Anterior cingulate cortex (tissue), 58 donors: ENCODE measurements at places on chromosomes 13 and 19.
A peak's percentile ranks its signal among the peaks of the same experiment; 100 is the strongest.

DNA sequence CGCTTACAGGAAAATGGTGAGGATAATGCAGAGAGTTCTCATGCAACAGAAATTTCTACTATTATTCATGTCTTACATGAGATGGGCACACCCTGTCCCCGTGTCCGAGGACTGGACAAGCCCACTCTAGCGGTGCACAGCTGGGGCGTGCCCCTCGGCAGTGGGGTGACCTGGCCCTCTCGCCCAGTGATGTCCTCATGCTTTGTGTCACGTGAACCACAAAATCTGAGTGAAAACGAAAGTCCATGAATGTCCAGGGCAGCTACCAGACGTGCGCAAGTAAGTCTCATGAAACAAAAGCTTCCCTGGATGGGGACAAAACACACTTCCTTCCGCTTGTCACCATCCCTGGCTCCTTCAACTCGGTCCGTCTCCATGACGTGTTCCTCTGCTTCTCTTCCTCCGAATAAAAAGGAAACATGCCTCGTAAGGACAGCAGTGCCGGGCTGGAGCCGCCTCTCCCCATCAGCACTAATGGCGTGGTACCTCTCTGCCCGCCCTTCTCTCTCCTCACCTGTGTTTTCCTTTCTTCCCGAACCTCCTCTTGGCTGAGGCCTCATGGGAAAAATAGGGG is 45.6 kb downstream of the ANKRD10 start:
- DNase-seq = no peak

DNA sequence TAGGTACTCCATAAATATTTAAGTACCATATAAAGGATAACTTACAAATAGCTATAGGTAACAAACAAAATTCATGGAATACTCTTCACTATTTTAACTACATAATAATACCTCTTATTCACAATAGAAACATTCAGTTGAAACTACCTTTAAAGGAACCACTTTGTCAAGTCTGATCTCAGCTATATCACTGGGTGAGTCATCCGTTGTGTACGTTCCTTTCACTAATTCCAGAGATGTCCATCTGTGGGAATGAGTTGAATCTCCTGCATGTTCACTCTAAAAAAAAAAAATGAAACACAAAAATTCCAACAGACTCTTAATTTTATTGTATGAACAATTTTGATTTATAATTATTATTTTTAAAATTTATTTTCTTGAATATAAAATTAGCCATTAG is 149.4 kb upstream of the FBXL3 start:
- no peak for DNase-seq

DNA sequence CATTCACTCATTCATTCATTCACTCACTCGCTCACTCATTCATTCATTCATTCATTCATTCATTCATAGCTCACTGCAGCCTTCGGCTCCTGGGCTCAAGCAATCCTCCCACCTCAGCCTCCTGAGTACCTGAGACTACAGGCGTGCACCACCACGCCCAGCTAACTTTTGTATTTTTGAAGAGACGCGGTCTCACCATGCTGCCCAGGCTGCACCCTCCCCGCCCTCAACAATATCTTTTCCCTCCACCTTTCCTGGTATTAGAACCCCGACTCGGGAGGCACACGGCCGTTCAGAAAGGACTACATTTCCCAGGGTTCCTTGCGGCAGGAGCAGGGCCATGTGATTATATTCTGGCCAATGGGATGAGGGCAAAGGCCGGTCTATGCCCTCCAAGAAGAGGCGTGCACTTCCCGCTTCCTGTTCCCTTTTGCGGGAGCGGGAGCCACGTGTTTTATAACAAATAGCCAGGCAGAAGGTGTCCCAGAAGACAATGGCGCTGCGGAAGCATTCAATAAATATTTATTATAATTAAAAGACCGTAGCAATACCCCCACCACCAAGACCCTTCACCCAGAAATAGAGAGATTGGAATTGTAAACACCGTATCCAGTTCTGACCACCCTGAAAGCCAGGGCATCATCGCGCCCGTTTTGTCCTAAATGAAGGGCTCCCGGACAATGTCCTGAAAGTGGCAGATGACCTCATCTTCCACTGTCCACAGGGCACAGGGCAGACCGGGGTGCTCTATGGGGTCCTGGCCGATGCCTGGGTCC is 15.9 kb downstream of the TICAM1 start:
- peak; percentile 59 for DNase-seq

GRCh38 chr19:54551293-54551692 is 22.3 kb upstream of the LILRA2 start:
- DNase-seq = no peak

- no peak for DNase-seq
These were observed 14.0 kb downstream of the MOB3A start for GRCh38 chr19:2081873-2082810.

- DNase-seq = peak; percentile 60
These were observed 3.6 kb upstream of the MYO1F start for GRCh38 chr19:8580710-8581281.

DNA sequence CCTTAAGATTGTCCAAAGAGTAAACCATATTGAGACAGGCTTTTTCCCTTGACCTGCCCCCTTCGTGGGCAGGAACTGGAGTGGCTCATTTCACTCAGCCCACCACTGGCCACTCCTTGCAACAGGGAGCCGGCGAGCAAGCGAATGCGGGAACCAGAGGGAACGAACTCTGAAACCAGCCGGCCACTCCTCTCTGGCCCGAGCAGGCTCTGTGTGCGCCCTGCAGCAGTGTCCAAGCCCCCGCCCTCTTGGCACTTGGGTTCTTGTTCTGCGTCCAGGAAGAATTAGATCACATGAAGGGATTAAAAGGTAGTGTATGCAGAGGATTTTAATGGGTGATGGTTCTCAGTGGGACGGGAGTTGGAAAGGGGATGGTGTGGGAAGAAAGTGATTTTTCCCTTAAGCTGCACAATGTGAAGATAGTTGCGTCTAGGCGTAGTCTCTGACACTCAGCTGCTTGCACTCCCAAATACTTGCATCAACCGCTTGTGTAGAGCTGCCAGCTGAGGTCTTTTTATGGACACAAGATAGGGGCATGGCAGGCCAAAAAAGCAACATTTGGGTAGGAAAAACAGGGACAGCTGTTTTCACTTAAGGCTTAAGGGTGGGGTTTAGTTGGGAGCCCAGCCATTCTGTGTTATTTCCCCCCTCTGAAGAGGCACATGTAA is 1209.7 kb upstream of the PCDH20 start:
- DNase-seq = no peak

- no peak for DNase-seq
These were observed 71.6 kb downstream of the SHISA2 start for GRCh38 chr13:25980255-25980654.

DNA sequence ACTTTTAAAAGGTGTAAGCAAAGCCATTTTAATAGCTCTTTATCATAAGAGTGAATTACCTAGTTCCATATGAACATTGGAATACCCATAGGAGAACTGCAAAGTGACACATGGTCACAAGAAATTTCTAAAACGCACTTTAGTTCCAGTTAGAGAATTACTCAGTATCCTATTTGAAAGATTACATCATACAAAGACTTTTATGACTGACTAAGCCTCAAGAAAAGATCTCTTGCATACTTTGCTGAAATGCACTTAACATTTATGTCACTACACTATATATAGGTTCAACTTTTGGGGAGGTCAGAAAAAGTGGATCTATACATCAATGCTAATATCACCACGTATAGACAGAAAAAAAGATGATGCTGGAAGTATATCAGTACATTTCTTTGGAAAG is 7.1 kb downstream of the PCDH9 start:
- DNase-seq = no peak

DNA sequence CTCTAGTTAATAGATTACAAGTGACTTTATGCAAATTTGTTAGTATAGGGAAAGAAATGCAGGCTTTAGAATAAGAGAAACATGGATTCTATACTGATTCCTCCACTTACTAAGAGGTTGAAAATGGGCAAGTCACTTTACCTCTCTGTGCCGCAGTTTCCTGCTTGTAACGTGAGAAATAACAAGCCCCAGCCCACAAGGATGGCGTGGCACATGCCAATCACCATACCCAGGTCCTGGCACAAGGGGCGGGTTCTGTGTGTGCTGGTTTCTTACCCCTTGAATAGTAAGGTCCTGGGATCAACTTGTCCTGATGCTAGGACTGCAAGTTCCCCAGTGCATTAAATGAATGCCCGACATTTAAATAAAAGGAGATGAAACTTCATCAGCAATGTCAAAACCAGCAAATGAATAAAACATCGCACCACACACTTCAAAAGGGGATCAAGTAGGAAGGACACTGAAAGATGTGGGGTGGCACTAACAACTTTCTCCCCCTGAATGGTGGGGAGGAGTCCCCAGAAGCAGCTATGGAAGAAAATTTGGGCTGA is 7.9 kb upstream of the SIGLEC9 start:
- no peak for DNase-seq

- no peak for DNase-seq
These were observed 9.5 kb downstream of the ALDH16A1 start for GRCh38 chr19:49462492-49462891.

DNA sequence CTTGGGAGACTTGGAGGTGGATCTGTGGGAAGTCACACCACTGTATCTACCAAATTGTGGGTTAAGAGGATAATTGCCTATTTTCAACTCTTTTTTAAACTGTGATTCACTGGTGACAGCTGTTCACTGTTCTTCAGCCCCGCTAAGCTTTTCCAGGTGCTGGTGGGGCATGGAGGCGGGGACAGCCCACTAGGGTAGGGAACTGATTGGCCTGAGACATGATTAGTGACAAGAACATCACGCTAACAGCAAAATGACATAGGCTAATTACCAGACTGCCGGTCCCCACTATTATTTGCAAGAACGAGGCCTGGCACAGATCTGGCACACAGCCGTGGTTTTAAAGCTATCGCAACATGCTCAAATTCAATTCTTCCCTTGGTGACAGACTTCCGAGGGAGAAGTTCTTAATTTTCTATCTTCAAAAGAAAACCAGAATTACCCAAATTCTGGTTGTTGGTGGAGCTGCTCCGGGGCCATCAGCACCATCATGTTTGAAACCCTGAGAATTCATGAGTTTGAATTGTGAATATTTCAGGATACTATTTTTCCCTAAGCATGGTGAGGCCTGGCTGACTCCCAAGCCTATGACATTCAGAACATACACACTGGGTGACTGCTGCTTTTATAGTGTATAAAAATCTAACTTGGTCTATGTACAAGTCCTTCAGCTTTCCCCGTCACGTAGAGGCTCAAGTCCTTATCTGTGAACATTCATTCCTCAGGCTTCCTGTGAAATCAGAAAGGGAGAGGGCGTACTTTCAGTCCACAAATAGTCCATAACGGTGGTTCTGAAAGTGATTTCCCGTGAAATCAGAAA is 17.9 kb downstream of the DOCK9 start:
- no peak for DNase-seq

DNA sequence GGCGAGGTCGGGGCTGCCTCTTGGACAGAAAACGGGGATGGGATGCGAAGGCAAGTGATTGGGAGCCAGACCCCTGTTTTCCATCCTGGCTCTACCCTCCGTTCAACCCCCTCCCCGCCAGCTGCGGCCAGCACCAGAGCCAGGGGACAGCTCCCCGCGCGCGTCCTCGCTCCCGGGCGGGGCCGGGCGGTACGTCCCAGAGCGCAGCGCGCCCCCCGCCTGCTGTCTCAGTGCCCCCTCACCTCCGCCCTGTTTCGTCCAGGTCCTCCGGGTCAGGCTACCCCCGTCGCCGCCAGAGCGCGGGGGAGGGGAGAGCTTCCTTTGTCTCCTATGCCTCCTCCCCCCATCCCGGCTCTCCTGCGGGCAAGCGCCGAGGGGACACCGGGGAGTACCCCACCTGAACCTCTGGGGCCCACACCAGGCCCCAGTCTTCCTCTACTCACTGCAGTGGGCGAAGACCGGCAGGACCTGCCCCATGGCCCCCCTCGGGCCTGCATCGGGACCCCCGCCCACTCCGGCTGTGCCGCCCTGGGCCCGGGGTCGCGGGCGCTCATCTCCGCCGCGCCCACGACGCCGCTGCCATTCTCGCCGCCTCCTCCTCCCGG is 396 bp downstream of the RTN2 start:
- DNase-seq = no peak
